Osteocyte (in vitro differentiated cells): ENCODE measurements at places on chromosomes 16 and 17.

- peak overlapping the region; percentile 94 for H3K4me3 ChIP-seq
- peaks cover 7% of the 10 kb centered on the region for H3K36me3 ChIP-seq
- no peak for DNase-seq
- H3K4me1 ChIP-seq: peaks cover 56% of the 10 kb centered on the region
Observed at GRCh38 chr16:25013751-25014499, 1.2 kb downstream of the ARHGAP17 start.

DNA sequence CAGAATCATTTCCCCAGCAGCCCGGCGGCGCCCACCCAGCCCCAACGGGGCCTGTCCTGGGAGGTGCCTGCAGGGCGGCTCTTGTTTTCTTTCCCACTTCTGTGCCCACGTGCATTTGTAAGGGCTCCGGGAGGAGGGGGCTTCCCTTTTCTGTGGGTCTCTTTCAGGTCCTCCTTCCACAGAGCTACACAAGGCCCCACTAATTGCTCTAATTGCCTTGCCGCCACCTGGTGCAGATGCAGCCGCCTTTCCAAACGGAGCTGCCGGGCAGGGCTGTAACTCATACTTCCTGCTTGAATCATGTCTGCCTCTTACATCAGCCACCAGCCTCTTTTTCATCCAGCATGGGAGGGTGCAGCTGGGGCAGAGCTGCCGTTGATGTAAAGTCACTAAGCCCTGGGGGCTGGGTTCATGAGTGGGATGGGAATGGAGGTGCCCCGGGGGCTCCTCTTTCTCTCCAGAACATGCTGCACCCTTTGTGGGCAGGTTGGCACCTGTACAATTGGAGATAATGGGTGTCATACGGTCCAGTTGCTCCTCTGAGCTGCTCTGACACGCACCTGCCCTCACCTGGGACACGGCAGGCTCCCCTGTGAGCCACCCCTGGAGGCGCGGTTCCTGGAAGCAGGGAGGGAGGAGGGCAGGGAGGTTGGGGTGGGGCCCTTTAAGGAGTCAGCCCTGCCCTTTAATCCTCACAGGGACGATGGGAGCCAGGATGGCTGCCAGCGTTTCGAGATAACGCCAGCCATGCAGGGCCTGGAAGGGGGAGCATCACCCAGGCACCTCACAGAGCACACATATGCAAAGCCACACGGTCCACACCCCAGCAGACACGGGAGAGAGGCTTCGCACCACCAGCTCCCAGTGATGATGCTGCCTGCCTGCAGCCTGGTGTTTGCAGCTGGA lies 41.1 kb upstream of the KLHDC4 start:
- peaks cover 2% of the 10 kb centered on the region for H3K27me3 ChIP-seq
- peak; percentile 93 for DNase-seq
- peaks cover 24% of the 10 kb centered on the region for H3K4me1 ChIP-seq
- no peaks in the 10 kb centered on the region for H3K36me3 ChIP-seq
- H3K4me3 ChIP-seq: peak overlapping the region; percentile 80
- peak overlapping the region; percentile 99 for H3K27ac ChIP-seq

GRCh38 chr16:3363793-3364192 lies 8.1 kb downstream of the OR2C1 start:
- H3K27ac ChIP-seq: no peak overlapping the region
- DNase-seq: no peak
- no peaks in the 10 kb centered on the region for H3K4me1 ChIP-seq
- no peak overlapping the region for H3K4me3 ChIP-seq
- H3K27me3 ChIP-seq: peaks cover 7% of the 10 kb centered on the region

GRCh38 chr16:56362706-56363105 lies 62.6 kb downstream of the AMFR start:
- no peak overlapping the region for H3K27ac ChIP-seq
- peaks cover 26% of the 10 kb centered on the region for H3K36me3 ChIP-seq
- peaks cover 12% of the 10 kb centered on the region for H3K4me1 ChIP-seq
- no peak for DNase-seq
- H3K27me3 ChIP-seq: no peaks in the 10 kb centered on the region
- no peak overlapping the region for H3K4me3 ChIP-seq

DNA sequence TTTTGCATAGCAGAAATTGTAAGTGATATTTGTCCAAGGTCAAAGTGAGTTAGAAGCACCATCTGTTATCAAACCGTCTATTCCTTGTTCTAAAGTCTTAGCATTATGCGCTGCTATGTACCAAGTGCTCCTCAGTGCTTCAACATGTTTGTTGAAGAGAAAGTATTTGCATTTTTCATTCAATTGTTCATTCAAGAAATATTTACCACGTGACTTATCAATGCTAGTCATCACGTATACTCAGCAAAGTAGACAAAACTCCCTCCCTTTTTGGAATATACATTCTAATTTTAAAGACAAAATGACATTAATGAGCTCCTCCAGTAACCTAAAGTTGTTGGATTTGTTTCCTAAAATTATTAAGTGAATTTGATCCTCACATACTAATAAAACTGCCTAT lies 388.0 kb upstream of the CDH8 start:
- H3K27me3 ChIP-seq: no peaks in the 10 kb centered on the region
- no peak for DNase-seq
- no peak overlapping the region for H3K27ac ChIP-seq
- no peak overlapping the region for H3K4me3 ChIP-seq
- no peaks in the 10 kb centered on the region for H3K4me1 ChIP-seq
- H3K36me3 ChIP-seq: no peaks in the 10 kb centered on the region

DNA sequence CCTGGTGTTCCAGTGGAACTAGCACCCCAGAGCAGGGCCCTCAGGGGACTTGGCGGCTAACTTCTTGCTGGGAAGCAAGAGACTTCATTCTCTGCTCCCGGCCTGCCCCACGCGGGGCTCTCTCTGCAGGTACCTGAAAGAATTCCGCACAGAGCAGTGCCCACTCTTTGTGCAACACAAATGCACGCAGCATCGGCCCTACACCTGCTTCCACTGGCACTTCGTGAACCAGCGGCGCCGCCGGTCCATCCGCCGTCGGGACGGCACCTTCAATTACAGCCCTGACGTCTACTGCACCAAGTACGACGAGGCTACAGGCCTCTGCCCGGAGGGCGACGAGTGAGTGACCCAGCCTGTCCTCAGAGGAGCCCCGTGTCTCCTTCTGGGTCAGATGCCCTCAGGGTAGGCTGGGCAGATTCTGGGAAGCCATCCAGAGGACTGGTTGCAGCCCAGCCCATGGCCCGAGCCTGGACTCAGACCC lies 25.1 kb downstream of the UNK start:
- no peak for DNase-seq
- no peaks in the 10 kb centered on the region for H3K27me3 ChIP-seq
- H3K27ac ChIP-seq: no peak overlapping the region
- no peak overlapping the region for H3K4me3 ChIP-seq

GRCh38 chr16:2848933-2849725 lies 8.8 kb downstream of the PRSS22 start:
- H3K4me3 ChIP-seq: no peak overlapping the region
- DNase-seq: no peak
- H3K27me3 ChIP-seq: peaks cover 26% of the 10 kb centered on the region
- no peak overlapping the region for H3K27ac ChIP-seq

GRCh38 chr17:75917141-75917916 lies 12.6 kb upstream of the MRPL38 start:
- H3K27ac ChIP-seq: no peak overlapping the region
- no peak for DNase-seq
- no peaks in the 10 kb centered on the region for H3K4me1 ChIP-seq
- H3K27me3 ChIP-seq: no peaks in the 10 kb centered on the region
- peaks cover 6% of the 10 kb centered on the region for H3K36me3 ChIP-seq

DNA sequence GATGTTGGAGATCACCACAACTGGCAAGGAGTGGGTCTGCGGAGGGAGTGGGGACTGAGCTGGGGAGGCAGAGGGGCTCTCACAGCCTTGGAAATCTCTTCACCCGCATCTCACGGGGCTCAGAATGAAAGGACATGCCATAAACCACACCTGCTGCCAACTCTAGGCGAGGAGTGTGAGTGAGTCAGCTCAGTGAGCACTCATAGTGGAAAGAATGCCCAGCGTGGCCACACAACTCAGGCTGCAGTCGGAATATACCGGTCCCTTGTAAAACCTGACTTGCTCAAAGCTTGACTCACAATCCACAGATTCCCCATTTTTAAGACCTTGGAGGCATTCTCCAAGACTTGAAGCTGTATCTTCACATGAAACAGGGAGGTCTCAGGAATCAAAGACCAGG lies 36.7 kb downstream of the STAT5A start:
- no peaks in the 10 kb centered on the region for H3K27me3 ChIP-seq
- peaks cover 56% of the 10 kb centered on the region for H3K36me3 ChIP-seq
- peaks cover 32% of the 10 kb centered on the region for H3K4me1 ChIP-seq
